SJSA1 (cell line): ENCODE measurements at places on chromosomes 2 and 18. TPM values are rescaled to one million over a fixed set of nuclear protein-coding genes. Genes with fewer than 3 reads are reported as not detected.

Gene GAREM2
- total RNA-seq = 0.05 TPM in 1 of 2 replicates, not detected in the other

Gene FBXO41
- 0.05 and 0.72 TPM in 2 replicates for total RNA-seq

Gene TDRD15
- not detected in 2 replicates for total RNA-seq

DNA sequence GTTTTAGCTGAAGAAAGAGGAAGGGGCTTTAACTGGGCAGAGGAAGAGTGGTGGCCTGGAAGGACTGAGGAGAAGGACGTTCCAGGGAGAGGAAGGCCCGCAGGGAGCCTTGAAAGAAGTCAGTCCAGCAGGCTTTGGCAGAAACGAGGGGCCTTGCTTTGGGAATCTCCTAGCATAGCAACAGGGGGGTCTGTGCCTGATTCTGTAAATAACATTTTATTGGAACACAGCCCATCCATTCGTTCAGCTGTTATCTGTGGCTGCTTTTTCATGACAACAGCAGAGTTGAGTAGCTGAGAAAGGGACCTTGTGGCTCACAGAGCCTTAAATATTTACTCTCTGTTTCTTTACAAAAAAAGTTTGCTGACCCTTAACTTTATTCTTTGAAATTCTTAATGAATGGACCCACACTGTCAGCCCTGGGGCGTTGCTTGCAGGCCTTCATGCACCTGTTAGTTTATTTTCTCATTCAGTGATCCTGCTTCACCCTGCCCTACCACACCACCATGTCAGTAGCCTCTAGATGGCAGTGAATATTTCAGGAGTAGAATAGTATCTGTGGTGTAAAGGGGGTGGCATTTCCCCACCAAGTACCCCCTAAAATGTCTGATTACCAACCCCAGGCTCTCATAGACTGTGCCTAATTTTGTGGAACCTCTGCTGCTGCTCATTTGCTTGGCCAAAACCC lies 61.0 kb downstream of the MGAT5 start:
- no peak overlapping the region for H3K4me3 ChIP-seq
- no peak for DNase-seq
- H3K27ac ChIP-seq = no peak overlapping the region
- H3K4me1 ChIP-seq = no peaks in the 10 kb centered on the region
- no peaks in the 10 kb centered on the region for H3K36me3 ChIP-seq

DNA sequence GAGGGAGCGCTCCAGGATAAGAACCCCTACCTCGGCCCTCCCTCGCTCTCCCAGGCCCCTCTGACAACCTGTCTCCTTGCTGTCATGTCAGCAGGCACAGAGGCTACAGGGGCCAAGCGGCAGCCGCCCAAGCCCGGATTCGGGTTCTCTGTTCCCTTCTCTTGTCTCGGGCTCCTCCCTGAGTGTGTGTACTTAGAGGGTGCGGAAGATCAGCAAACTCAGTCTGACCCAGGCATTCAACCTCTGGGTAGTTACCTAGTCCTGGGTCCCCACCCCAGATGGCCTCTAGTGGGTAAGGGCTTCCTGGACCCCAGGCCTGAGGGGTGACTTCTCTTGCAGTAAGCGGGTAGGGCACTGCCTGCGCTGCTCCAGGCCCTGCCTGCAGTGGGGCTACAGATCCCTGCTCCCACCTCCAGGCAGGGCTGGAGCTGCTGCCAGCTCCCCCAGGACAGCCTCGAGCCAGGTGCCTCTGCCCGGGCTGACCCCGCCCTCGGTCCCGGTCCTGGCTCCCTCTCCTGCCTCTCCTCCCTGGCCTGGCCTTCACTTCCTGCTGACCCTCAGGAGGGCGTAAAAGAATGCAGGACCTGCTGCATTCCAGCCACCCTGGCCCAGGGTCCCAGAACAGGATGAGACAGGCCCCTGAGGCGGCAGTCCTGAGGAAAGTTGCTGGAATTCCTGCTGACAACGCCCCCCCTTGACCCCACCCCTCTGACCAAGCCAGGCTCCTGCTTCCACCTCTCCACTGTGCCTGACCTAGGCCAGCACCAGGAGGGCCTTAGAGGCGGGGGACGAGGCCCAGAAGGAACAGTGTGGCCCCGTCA lies 22.0 kb downstream of the GPC1 start:
- peaks cover 6% of the 10 kb centered on the region for H3K4me1 ChIP-seq
- peaks cover 3% of the 10 kb centered on the region; the same call in 1 of the 2 replicates for H3K36me3 ChIP-seq
- H3K27ac ChIP-seq = no peak overlapping the region
- H3K27me3 ChIP-seq = no peaks in the 10 kb centered on the region
- DNase-seq = no peak
- H3K4me3 ChIP-seq = no peak overlapping the region

DNA sequence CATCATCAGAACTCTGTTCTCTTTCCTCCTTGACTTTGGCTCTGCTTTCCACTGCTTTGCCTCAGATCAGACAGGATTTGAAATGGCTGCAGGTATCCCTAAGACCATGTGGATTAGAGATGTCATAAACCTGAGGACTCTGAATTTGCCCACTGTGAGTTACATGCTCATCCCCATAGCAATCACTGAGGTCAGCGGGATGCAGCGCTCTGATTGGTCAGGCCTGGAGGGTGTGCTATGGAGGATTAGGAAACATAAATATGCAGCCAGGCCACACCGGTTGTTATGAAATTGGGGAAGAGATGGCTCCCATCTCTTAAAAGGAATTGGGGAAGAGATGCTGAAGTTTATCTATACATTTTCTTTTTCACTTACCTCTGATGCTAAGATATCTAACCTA lies 73.7 kb upstream of the DNAJC10 start:
- no peaks in the 10 kb centered on the region for H3K4me1 ChIP-seq
- no peaks in the 10 kb centered on the region for H3K27me3 ChIP-seq
- H3K4me3 ChIP-seq = no peak overlapping the region
- no peak overlapping the region for H3K27ac ChIP-seq
- peak; percentile 60 for DNase-seq
- no peaks in the 10 kb centered on the region for H3K36me3 ChIP-seq

GRCh38 chr18:26804519-26804918 lies 61.0 kb downstream of the AQP4 start:
- H3K36me3 ChIP-seq = no peaks in the 10 kb centered on the region
- no peaks in the 10 kb centered on the region for H3K4me1 ChIP-seq
- 0 out of 2 replicates have a peak, but pooled peaks cover 3% of the 10 kb centered on the region for H3K27me3 ChIP-seq
- no peak for DNase-seq

GRCh38 chr18:13545955-13546354 lies 180.4 kb downstream of the FAM210A start:
- DNase-seq = no peak
- no peak overlapping the region for H3K4me3 ChIP-seq
- H3K27me3 ChIP-seq = no peaks in the 10 kb centered on the region
- H3K27ac ChIP-seq = no peak overlapping the region
- no peaks in the 10 kb centered on the region for H3K4me1 ChIP-seq
